ENCODE measurements at places on chromosomes 2 and 18.

- no peak for DNase-seq
Measured at GRCh38 chr2:196331851-196332250, 160.5 kb upstream of the STK17B start.

DNA sequence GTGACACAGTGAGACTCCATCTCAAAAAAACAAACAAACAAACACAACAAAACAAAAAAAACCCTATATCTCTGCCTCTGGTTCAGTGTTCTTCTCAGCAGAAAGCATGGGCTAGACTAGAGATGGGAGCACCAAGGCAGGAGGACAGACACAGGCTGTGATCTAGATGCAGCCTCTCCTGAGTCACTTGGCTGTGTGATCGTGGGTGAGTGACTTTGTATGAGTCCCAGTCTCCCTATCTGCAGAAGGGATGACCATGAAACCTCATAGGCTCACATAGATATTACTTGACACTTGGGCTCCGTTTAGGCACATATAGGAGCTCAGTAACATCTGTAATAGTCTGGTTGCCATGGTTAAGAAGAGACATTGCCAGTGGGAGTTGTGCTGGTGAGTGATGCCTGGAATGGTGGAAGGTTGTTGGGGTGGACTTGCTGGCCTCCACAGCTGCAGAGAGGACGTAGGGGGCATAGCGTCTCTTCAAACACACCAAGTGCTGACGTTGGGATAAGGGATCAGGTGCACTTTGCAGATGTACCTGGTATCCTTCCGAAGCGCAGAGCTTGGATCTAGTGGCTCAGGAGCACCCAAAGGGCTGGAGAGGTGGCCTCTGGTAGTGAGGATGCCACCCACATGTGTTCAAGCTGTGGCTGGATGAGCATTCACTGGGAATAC lies 318.9 kb upstream of the HS6ST1 start:
- DNase-seq, result no peak

GRCh38 chr2:121831841-121832240 lies 76.4 kb downstream of the TSN start:
- DNase-seq, result no peak

DNA sequence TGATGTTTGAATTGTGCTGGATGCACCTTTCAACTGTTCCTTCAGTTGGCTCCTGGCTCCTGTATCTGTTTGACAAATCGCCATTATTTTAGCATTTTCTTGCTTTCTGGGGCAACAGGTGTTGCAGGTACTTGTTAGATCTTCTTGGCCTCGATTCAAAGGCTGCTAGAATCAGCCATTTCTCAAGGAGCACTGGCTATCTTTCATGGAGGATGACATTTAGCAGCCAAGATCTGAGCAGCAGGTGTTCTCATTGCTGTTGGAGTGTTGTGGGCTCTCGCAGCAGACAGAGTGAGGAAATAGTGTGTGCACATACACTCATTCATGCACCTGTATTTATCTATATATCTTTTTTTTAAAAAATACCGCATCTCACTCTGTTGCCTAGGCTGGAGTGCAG lies 52.2 kb downstream of the INPP5D start:
- no peak for DNase-seq

GRCh38 chr2:75042823-75043222 lies 84.4 kb downstream of the POLE4 start:
- no peak for DNase-seq

- no peak for DNase-seq
Measured at GRCh38 chr18:11902522-11903292, 5.4 kb downstream of the MPPE1 start.

DNA sequence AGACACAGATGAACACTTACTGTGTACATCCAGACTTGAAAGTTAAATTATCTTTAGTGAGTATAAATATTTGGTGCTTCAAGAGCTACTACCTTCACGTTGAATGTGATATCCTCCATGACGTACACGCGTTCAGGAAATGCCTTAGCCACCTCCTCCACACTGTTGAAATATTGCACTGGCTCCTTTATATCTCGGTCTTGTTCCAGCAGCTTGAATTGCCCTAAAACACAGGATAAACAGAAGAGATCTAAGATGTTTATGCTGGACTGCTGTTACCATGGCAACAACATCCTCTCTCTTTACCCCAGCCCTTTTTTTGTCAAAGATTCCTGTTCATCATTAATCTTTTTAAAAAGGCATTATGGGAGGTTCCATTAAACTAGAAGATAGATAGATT lies 120.3 kb downstream of the MEP1B start:
- DNase-seq, result no peak

DNA sequence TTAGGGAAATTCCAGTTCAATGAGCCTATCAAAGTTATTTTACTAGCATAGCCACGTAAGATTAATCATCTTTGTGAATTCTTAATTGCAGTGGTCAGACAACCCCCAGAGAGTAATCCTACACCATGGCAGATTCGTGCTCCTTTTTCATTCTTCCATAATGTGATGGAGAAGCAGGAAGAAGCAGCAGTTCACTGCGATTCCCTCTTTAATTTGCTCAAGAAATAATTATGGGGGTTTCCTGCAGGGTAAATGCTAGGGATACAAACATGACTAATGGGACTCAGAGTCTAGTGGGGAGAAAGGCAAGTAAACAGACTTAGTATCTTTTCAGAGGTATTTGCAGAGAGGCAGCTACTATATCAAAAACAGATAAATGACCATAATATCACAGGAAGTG lies 175.8 kb upstream of the HNRNPA3 start:
- DNase-seq, result no peak

DNA sequence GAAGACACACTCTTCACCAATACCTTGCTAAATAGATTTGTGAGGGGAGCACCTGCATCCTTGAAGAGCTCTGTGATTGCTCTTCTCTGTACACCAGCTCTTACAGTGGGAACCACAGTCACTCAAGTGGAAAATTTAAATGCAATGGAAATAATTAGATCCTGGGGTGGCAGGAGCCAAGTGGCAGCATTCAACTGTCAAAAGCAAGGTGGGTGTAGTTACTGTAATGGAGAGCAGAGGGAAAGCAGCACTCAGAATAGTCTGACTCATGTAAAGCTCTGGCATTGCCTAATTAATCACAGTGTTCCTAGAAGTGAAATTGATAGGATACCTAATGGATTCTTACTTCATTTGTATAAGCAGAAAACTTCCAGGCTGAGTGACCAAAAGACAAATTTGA lies 245.8 kb downstream of the KCNE4 start:
- DNase-seq, result no peak

DNA sequence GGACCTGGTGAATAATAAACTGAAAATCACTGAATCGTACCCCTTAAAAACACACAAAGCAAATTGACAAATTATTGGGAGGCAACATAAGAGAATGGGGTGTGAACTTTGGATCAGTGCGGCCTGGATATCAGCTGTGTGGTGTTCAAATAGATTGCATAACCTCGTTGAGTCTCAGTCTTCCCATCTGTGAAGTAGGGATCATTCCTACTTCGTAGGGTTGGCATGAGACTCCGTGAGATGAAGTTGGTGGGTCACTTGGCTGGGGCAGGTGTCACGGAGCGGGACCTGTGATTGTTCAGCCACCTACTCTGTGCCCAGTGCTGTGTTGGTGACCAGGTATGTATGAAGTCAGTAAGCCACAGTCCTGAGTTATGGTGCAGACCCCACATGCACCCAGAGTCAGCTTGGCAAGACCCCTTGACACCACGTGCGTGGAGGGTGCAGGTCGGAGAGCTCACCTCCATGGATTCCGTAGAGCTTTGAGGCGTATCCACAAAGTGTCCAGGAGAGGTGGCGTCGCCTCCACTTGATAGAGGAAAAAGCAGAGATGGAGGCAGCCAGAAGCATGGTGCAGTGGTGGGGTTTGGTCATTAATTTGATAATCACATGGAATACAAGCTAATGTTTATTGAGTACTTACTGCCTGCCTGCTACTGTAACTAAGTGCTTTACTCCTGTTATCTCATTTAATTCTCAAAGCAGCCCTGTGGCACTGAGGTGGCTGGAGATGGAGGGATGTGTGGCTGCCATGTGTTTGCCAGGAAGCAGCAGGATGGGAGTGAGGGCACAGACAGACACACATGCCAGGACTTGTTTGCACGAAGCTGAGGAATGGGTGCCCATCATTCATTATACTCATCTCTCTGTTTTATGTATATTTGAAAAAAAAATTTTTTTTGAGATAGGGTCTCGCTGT lies 35.8 kb downstream of the HPCAL1 start:
- DNase-seq, result no peak

DNA sequence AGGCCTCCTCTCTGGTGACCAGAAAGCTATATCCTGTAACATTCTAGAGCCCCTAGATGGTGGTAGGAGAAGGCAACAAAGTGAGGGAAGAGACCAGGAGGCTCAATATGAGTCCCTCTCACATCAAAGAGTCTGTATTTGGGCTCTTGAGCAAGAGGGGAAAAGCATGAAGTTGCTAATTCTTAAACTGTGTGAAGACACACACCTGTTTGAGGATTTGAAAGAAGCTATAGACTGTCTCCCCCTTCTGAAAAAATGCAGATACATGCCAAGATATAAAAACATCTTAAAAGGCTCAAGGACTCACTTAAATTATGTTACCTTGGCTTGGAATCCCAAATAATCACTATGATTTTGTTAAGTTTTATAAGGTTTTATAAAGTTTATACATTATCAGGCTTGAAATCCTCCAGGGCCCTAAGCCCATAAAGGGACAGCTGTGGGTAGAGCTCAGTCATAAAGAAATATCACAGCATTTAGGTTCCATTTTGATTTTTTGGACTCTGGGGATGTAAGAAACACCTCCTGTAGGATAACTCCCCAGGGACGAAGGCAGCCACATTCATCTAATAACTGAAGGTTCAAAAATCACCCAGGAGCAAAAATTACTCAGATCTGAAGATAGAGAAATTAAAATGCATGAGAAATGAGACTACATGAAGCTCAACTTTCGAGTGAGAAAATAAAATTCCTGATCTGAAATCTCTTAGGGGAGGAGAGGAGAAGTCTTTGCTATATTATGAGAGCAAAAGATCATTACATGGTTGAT lies 136.1 kb upstream of the LGALSL start:
- DNase-seq, result no peak

- no peak for DNase-seq
Measured at GRCh38 chr2:143802242-143802641, 673.0 kb downstream of the ARHGAP15 start.

GRCh38 chr2:180443888-180444287 lies 436.8 kb upstream of the CWC22 start:
- DNase-seq, result no peak

DNA sequence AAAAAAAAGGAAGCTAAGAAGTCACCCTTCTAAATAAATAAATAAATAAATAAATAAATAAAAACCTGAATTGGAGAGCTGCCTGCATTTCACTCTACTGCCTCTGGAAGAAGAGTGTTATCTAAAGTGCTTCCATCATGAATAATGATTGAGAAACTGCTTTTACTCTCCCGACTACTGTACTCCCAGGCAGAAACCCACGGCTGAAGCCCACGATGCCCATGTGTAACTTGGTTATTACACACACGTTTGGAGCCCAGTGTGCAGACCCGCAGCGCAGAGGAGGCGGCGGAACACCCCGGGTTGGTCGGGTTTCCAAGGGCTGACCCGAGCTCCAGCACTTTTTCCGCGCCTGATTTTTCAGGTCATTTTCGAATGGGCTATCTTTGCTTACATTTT lies 697 bp upstream of the SPATS2L start:
- no peak for DNase-seq

- DNase-seq, result no peak
Measured at GRCh38 chr2:20563833-20564232, 87.1 kb downstream of the HS1BP3 start.

DNA sequence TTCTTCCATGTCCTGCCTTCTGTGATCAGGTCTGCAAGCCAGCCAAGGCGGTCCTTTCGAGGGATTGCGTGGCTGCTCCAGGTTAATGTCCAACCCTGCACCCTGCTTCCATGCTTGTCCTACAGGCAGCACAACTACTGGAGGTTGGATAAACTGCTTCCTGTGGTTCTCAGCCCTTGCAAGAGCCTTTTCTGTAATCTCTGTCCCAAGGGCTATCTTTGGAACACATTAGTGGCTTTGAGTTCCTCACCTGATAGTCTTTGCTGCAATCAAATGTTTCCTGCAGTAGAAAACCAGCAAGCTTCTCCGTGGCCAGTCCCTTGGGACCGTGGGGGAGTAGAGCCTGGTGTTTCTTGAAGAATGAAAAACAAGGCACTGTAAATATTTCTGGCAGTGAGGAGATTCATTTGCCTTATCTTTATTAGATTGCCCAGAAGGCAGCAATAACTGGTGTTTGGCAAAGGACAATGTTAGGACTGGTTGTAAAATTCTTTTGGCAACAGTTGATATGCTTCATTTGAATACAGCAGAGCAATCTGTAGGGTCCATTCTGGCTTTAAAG lies 214.4 kb downstream of the FHOD3 start:
- DNase-seq, result no peak

- no peak for DNase-seq
Measured at GRCh38 chr18:45571195-45571594, 44.1 kb upstream of the SLC14A2 start.

GRCh38 chr18:45378933-45379332 lies 236.3 kb upstream of the SLC14A2 start:
- no peak for DNase-seq

DNA sequence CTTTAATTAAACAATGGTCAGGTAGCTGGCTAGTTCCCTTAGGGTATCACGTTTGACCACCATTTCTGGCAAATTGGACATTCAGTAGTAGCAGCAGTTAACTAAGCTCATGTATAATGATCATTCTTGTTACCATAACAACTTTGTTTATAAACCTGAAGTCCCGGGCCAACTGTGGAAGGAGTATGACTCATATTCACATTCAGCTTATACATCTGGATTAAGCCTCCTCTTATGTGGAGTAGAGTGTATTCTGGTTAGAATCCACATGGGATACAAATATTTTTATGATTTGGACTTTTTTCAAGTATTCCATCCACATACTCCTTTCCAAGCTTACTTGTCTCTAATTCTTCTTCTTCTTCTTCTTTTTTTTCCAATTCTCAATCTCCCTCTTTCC lies 70.3 kb upstream of the ZSWIM2 start:
- peak; percentile 14 for DNase-seq

DNA sequence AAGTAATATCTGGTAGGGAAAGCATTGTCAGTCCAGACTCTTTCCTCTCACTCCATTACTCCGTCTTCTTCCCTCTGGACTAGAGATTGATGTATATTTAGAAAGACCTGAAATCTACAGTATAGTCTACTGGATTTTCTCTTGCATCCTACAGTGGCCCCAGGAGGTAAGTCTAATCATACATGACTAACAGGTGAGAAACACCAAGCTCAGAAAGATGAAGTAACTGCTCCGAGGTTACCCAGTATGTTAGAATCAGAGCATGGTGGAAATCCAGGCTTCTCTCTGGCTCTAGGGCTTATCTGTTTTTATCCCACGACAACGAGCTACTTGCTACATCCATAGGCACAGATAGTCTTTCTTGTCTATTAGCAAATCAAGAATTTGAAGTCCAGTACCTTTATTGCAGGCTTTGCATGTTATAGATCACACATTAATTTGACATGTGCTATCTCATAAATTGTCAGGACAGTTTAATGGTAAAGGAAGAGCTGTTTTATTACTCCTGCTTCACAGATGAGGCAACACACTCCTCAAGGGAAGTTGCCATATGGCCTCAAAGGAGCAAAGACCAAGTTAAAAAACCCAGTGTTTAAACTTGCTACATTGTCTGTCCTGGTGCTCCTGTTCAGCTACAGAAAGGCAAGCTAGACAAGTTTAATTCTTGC lies 484.3 kb downstream of the THSD7B start:
- DNase-seq, result no peak

GRCh38 chr18:37661478-37661877 lies 95.9 kb upstream of the CELF4 start:
- DNase-seq, result no peak

- DNase-seq, result no peak
Measured at GRCh38 chr18:2050702-2051201, 520.6 kb downstream of the METTL4 start.

- no peak for DNase-seq
Measured at GRCh38 chr18:8705961-8706790, 820 bp downstream of the MTCL1 start.

- DNase-seq, result no peak
Measured at GRCh38 chr2:69858261-69858660, 28.8 kb downstream of the GMCL1 start.
